Muscle of arm (tissue), 14 donors: ENCODE measurements at places on chromosomes 5 and 9. TPM values are rescaled to one million over a fixed set of nuclear protein-coding genes. Genes with fewer than 3 reads are reported as not detected.

The CCL21 gene
- 11.4 TPM for polyA plus RNA-seq

The RNF183 gene
- polyA plus RNA-seq: not detected

The PAEP gene
- polyA plus RNA-seq: 0.56 TPM

The PRDM9 gene
- not detected for polyA plus RNA-seq

The LCN12 gene
- 0.68 TPM for polyA plus RNA-seq

- no peak for DNase-seq
Observed at GRCh38 chr9:86135371-86135770, 36.0 kb upstream of the GOLM1 start.

DNA sequence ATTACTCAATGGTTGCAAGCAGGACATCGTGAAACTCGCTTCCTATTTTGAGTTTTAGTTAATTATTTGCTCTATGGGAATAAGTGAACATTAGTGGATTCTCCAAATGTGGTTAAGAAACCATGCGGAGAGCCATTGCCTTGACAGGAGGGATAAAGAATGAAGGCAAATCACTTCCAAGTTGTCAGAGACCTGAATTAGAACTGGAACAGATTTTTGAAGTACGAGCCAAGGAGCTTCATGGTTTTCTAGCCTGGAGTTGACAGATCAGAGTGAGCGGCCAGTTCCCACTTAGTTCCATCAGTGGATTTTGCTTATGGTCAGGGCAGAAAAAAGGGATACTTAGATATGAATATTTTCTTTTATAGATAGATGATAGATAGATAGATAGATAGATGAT lies 171.4 kb upstream of the CDH10 start:
- DNase-seq: no peak

- no peak for DNase-seq
Observed at GRCh38 chr5:93107141-93107540, 473.9 kb downstream of the NR2F1-AS1 start.

DNA sequence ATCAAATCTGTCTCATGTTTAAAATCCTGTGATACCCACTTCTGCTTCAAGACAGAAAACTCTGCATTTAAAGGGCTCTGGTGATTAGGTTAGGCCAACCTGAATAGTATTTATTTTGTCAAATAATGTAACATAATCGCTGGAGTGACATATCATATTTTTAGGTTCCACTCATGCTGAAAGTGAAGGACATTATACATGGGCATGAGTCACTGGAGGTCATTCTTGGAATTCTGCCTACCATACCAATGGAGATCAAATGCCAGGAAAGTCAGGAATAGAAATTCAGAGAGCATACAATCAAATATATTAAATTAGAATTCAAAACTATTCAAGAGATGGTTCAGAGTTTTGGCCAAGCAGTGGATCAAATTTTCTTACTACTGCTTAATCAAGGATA lies 97.1 kb upstream of the PRSS3 start:
- no peak for DNase-seq

DNA sequence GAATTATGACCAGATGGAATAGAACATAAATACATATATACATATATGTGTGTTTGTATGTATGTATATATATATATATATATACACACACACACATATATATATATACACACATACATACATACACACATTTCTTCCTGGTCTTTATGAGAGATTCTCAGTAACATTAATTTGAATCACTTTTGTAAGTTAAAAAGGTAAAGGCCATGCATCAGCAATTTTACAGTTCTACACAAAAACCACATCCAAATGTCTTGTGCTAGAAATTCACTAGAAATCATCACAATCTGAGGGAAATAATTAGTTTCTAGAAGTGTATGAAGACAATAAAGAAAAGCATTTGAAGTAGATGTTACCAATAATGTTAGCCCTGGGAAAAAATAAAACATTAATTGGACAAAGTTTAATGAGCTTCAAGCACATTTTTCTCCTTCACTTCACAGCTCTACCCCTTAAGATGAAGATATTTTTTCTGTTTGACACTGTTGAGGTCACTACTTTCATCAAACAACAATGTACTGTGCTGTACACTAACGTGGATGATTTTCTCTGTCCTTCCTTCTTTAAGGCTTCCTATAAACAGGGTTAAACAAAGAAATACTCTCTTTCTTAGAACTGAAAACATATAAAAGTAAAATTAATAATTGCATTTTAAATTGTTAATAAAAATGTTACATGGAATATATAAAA lies 189.2 kb upstream of the NR4A3 start:
- no peak for DNase-seq

DNA sequence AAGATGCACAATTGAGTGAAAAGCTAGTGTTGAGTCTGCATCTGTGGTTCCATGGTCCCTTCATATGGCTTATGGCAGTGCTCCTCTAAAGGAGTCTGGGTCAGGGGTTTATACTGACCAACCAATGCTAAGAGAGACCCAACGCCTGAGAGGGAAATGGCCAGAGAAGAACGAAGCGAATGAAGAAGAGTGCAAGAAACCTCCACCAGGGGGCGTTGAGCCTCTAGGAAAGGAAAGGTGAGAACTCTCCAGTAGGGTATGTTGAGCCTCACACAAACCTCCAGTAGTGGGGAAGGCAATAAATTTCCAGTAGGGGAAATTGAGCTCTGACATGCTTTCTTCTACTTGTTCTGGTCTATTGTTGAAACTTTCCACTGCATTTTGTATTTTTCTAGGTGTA lies 470.6 kb downstream of the PRDM9 start:
- DNase-seq: no peak

GRCh38 chr9:90020276-90020871 lies 415.6 kb downstream of the GADD45G start:
- DNase-seq: no peak

GRCh38 chr5:55633574-55634208 lies 78.4 kb downstream of the SLC38A9 start:
- peak; percentile 47 for DNase-seq

- peak; percentile 86 for DNase-seq
Observed at GRCh38 chr9:129412814-129413536, 207.9 kb downstream of the C9orf50 start.

DNA sequence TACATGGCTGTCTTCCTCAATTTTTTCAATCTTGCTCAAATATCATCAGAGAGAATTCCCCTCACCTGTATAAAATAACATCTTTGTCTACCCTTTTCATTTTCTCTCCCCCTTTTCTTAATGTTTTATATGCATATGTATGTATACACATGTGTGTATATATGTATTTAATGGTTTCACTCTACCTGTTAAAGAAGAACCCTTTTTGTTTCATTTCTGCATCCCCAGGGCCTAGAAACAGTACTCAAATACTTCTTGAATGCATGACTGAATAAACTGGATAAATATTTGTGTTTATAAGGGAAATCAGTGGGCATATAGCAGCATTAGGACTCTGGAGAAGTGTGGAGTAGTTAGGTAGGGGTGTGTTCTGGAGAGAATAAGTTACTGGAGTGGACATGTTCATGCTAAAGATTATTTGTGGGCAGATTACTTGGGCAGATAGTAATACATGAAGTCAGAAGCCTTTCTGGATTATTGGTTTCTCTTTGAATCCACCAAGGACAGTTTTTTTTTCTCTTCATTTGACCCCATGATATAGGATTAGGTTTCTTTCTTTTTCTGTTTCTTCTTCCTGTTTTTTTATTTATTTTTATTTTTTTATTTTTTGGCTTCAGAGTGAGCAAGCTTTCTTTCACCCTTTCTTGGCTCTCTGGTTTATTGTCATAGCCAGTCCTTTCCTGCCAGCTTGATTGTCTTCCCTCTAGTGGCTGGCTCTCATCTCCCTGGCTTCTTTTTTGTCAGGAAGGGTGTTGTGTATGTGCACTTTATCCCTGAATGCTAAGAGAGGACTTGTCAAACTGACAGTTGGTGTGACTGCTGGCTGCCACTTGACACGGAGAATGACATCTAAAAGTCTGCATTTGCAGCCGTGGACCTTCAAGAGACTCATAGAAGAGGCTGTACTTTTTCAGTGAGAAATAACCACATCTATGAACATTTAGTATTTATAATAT lies 89.3 kb downstream of the ZCCHC7 start:
- no peak for DNase-seq

- DNase-seq: no peak
Observed at GRCh38 chr5:16863469-16863946, 72.6 kb downstream of the MYO10 start.

DNA sequence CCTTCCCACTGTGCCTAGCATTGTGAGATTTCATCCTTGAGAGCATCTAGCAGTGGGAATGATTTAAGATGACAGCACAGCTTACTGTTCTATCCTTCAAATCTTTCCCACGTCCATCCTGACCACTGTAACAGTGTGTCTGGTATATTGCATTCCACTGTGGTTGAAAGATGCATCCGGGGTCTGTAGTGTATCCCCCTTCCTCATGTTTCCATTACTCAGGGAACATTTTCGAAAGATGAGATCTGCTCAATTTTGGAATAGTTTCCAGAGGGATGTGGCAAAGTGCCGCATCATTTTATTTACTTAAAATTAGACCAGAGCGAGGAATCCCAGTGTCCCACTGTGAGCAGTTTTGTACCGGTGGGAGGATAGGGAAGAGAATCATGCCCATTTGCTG lies 407.1 kb upstream of the PAPPA start:
- no peak for DNase-seq

- DNase-seq: no peak
Observed at GRCh38 chr5:180302256-180302655, 10.4 kb upstream of the MAPK9 start.

GRCh38 chr5:7793895-7794294 lies 57.0 kb downstream of the CFAP90 start:
- no peak for DNase-seq

DNA sequence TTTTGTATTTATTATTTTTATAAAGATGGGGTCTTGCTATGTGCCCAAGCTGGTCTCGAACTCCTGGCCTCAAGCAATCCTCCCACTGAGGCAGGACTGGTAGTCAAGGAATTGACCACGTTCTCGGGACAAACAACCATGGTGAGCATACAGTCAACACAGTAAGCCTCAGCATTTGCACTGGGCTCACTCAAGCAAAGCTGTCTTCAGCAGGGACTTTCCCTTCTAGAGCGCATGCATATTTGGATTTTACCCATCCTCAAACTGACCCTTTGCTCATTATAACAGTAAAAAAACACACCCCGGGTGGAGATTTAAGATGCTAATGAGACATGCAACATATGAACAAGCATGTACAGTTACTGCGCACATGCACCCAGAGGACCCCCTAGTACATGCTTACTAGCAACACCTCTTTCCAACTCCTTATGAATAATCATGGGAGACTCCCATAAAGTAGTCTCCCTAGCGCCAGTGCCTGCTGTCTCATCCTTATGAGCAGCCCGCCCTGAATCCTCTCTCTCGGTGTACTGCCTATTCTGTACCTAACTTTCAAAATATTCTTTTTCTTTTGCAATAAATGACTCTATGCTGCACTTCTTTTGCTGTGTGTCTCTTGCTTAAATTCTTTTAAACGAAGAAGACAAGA lies 41.5 kb downstream of the C5orf22 start:
- DNase-seq: no peak

GRCh38 chr9:102518324-102518723 lies 476.8 kb upstream of the CYLC2 start:
- DNase-seq: no peak

DNA sequence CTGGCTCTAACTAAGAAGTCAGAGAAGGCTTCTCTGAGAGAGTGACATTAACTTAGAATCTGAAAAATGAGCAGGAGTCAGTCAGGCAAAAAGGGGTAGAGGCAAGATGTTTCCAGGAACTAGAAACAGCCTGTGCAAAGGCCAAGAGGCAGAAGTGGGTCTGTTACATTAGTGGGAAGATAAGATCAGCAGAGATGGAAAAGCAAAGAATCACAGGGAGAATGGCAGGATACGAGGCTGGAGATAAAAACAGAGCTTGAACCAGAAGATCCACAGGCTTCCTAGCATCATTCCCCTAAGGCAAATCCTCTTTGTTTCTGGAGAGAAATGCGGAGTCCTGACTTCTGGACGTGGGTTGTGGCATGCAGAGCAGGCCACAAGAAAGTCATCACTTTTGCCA lies 27.4 kb downstream of the ASTN2 start:
- no peak for DNase-seq

DNA sequence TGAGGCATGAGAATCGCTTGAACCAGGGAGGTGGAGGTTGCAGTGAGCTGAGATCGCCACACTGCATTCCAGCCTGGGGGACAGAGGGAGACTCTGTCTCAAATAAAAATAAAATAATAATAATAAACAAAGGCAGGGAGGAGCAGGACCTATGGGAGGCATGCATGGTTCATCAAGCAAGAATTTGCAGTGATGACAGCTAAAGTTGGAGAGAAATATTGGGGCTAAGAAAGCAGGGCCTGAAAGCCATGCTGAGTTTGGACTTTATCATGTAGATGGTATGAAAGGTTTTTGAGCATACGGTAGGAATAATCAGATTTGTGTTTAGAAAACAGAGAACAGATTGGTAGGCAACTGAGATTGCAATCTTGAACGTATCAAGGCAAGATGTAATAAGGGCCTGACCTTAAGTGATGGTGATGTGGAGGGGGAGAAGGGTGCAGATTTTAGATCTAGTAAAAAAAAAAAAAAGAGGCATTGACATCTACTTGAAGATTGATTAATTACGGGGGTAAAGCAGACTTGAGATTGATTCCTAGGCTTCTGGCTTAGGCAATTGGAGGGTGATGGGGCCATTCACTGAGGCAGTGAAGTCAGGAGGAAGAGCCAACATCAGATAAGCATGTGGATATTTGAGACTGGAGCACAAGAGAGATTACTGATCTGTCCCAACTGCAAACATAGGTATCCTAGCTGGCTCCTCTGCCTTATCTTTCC lies 50.7 kb downstream of the CFAP95 start:
- DNase-seq: no peak

DNA sequence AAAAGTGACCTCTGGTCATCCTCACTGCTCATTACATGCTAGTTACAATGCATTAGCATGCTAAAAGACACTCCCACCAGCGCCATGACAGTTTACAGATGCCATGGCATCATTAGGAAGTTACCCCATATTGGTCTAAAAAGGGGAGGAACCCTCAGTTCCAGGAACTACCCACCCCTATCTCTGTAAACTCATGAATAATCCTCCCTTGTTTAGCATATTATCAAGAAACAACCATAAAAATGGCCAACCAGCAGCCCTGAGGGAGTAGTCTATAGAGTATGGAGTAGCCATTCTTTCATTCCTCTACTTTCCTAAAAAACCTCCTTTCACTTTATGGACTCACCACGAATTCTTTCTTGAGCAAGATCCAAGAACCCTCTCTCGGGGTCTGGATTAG lies 89.4 kb downstream of the ATPSCKMT start:
- DNase-seq: no peak

GRCh38 chr5:126430631-126431030 lies 7.4 kb downstream of the GRAMD2B start:
- DNase-seq: no peak
